ENCODE measurements at places on chromosomes 2 and 18.

DNA sequence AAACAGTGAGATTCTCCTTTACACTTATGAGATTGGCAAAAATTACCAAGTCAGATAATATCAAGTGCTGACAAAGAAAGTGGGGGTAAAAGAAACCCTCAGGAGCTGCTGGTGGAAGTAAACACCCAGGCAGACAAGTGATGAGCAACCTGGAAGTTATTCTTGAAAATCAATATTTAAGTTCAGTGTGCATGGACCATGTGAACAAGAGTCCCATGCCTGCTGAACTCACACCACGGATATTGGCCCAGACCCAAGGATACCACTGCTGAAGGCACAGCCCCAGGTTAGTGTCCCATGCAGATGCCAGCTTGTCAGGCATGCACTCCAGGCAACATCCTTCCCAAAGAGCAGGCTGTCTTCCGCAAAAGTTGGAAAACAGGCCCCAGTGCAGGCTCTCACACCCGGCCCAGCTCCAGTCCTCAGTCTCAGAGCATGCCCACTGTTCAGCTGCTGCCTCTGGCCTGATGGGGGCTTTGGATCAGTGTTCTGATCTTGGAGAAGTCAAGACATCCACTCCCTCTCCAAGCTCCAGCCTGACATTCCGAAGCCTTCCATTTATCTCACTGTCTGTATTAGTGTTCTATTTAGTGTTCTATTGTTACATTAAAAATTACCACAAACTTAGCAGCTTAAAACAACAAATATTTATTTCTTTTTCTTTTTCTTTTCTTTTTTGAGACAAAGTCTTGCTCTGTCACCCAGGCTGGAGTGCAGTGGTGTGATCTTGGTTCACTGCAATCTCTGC, 70.0 kb downstream of the HS1BP3 start:
- DNase-seq = no peak

DNA sequence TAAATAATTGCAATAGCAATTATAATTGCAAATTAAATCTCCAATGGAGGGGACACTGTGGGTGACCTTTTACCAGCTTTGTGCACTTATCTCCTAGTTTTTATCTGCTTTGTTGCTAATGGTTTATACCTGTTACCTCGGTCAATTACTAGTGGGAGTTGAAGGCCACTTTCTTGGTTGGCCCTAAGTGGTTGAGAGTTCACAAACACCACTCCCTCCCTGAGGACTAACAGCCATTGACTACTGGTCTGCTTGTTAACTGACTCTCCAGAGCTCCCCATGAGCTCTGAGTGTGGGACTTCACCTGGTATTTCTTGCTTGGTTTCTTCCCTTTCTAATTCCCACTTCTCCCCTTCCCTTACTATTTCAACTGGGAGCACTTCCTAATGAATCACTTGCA, 27.2 kb downstream of the SERPINE2 start:
- DNase-seq = no peak

GRCh38 chr2:146820672-146821071, 1024.2 kb upstream of the ACVR2A start:
- no peak for DNase-seq

DNA sequence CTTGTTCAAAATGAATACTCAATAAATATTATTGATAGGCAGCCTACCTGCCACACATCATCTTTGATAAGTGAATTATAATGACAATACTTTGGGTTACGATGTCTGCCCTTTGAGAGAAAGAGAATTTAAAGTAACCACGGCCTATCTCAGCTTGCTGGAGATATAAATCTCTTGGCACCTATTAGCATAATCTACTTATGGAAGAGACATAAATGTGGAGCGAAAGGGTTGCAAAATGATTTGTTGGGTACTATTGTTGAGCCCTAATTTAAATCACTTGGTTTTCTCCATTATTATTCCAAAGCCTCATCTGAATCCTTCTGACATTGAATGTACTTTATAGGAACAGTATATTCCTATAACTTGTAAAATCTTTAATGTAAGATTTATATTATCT, 520.1 kb downstream of the DPP10 start:
- no peak for DNase-seq

GRCh38 chr2:1559589-1560175, 146.4 kb downstream of the TPO start:
- DNase-seq = no peak

DNA sequence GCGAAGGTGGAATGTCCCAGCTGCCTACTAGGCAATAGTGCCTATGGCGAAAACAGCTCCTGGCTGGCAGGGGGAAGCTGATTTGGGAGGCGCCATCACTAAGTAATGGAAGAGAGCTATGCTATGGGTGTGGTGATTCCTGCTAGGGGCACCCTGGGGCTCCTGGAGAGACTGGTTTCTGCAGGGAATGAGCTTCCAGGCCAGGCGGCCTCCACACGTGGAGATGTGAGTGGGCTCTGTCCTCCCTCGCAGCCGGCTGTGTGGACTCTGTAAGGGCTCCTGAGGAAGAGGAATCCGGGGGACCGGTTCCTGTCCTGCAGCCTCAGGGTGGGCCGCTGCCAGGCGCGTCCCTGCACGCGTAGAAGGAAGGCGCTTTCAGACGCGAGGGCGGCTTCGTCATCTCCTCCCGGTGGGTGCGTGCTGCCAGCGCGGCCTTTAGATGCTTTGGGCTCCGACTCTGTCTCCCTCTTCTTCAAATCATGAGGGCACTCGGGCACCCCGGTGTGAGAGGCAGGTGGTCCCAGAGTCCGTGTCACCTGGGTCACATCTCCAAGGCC, 55.5 kb upstream of the ANKRD62 start:
- no peak for DNase-seq

GRCh38 chr18:44358402-44358801, 322.3 kb upstream of the SETBP1 start:
- DNase-seq = no peak

DNA sequence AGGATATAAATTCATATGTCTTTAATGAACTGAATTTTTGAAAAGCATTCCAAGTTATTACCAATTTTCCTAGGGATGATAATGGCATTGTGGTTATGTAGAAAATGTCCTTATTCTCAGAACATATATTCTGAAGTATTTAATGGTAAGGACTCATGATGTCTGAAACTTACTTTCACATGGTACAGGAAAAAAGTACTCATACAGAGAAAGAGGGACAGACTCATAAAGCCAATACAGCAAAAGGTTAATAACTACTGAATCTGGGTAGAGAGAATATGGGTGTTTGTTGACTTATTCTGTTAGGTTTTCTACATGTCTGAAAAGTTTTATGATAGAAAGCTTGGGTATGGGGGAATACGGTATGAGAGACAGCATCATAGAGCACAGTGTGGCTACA, 84.3 kb upstream of the SERTAD2 start:
- peak; percentile 67 for DNase-seq

- DNase-seq = no peak
Observed at GRCh38 chr2:118687698-118688097, 159.8 kb downstream of the EN1 start.

GRCh38 chr18:64287926-64288325, 139.0 kb upstream of the LINC00305 start:
- DNase-seq = no peak

- DNase-seq = no peak
Observed at GRCh38 chr2:5617358-5617757, 74.8 kb upstream of the SOX11 start.

DNA sequence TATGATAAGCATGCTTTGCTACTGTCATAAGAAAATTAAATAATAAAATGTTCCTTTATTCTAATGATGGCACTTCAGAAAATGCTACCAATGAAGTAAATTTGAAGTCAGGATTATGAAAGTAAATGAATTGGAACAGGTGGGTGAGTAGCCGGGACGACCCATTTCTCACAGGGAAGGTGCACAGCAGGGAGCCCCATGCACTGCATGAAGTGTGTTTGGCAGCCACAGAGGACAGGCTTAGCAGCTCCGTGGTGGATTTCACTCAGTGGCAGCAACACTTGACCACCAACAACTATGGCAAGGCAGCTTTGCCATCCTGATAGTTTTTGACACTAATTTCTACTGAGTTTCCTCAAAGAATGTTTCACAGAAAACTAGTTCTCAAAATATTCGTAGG, 146.3 kb downstream of the ATL2 start:
- DNase-seq = no peak

DNA sequence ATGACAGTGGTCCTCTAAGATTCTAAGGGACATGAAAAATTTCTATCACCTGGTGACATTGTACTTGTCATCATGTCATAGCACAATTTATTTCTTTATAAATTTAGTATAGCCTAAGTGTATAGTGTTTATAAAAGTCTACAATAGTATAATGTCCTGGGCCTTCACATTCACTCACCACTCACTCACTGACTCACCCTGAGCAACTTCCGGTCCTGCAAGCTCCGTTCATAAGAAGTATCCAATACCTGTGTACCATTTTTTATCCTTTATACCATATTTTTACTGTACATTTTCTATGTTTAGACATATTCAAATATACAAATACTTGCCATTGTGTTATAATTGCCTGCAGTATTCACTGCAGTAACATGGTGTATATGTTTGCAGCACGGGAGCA, 72.8 kb upstream of the DSEL start:
- no peak for DNase-seq

GRCh38 chr2:54956111-54956627, 94.1 kb downstream of the RTN4 start:
- no peak for DNase-seq

DNA sequence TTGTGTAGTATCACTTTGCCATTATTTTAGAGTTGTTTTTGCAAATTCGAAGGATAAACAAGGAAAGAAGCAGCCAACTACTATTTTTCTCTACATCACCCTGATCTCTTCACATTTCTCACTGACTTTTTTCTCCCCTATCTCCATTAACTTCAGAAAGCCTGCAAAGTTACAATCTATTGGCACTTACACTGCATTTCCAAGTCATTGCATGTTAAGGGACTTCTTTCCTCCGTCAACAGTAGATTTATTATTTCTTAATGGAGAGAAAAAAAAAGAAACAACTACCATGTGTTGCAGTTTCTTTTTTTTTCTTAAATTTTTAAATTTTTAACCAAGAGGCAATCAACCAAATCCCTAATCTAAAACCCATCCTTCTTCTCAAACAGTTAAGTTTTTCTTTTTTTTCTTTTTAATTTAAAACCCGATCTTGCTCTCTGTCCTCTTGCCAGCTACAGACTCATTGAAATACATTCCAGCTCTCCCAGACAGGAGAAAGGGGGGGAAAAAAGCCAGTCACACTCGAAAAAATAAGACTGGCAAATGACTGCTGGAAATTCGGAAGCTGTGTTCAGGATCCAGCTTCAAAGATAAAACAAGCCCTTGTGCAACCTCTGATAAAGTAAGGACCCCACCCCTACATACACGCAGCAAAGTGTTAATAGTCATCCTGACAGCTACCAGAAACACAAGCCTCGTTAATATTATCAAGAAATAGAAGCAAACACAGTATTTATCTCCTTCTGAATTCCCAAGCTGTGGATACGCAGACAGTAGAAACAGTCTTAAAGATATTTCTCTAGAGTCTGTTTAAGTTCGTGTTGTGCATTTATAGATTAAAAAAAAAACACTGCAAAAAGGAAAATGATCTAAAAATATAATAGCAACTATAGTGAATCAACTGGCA, 1.3 kb downstream of the LRRTM4 start:
- no peak for DNase-seq

- DNase-seq = no peak
Observed at GRCh38 chr2:194750926-194751325, 906.1 kb upstream of the SLC39A10 start.

DNA sequence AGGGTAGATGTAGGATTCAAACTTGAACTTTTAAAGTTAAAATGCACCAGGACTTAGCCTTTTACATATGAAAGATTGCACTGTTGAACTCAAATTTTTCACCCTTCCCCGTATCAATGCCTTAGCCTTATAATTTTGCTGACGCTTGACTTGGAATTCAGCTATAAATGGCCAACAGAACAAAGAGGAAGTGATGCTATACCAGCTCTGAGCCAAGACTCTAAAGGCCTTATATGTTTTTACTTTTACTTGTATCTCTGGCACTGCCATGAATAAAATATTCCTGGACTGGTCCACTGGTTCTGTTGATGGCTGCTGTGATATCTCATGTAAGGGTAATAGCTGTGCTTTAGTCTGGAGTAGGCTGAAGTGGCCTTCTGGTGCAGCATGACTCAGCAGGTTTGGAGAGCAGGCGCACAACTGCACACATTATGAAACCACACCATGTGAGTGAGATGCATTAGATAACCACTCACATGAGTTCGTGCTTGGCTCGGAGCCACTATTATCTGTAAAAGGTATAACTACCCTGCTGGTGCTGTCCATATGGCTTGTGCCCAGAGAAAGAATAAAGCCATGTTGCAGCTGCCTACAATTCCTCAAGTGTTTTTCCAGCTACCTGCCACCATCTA, 8.4 kb upstream of the IER3IP1 start:
- DNase-seq = peak; percentile 30

- no peak for DNase-seq
Observed at GRCh38 chr18:9150121-9150520, 13.5 kb downstream of the ANKRD12 start.

GRCh38 chr2:206323486-206323885, 49.0 kb downstream of the ZDBF2 start:
- DNase-seq = no peak

DNA sequence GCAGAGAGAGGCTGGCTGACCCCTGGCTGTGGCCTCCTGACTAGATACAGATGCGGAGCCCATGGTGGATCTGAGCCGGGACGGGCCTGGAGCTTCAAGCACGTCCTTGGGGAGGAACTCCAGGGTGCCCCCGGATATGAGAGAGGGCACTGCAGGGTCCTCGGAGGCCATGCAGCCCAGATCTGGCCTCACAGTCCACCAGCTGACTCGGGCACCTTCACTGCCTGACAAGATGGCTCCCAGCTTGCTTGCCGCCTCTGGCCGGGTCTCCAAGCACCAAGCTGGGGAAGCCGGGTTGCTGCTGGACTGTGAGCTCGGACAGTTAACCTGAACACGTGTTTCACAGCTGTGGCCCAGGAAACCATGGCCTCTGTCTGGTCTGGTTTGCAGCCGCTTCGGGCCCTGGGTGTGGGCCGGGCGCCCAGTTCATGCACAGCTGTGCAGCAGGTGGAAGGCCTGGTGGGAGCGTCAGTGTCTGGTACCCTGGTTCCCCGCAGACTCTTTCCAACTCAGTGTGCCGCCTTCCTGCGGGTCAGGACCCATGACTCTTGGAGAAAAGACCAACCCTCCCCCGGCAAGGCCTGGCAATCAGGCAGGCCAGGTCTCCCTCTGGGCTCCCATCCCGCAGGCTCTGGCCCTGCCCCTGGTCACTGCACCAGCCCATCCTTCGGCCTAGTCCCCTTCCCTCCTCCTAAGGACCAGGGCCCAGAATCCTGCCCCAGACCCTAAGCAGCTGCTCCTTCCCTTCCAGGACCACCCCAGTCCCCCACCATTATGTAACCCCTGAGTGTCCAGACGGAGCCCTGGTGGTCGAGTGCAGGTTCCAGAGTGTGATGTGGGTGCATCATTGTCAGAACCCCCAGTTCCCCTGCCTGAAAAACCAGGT, 74.6 kb upstream of the OTOS start:
- no peak for DNase-seq

All from activated CD4-positive, alpha-beta T cell treated with anti-CD3 and anti-CD28 coated beads, Interleukin-2, Interleukin-6, amounts not matched to agents 100 ng/mL and 50 ng/mL, durations not matched to agents 16 hours and 8 hours (primary cell).